ENCODE measurements at places on chromosomes 6 and 20. TPM values are rescaled to one million over a fixed set of nuclear protein-coding genes. Genes with fewer than 3 reads are reported as not detected.

GPR6 gene
- not detected for total RNA-seq

SNTA1 gene
- 28.2 TPM for total RNA-seq

BPIFB1 gene
- not detected for total RNA-seq

TSHZ2 gene
- 1.9 TPM for total RNA-seq

SOBP gene
- 5.2 TPM for total RNA-seq

TBXT gene
- not detected for total RNA-seq

OR2J3 gene
- not detected for total RNA-seq

CGAS gene
- total RNA-seq: 6.0 TPM

NINL gene
- 3.2 TPM for total RNA-seq

PRPH2 gene
- total RNA-seq: 0.97 TPM

ADAM33 gene
- 11.2 TPM for total RNA-seq

RBBP9 gene
- total RNA-seq: 11.8 TPM

LGSN gene
- total RNA-seq: not detected

EYA2 gene
- total RNA-seq: 3.6 TPM

ZNF165 gene
- total RNA-seq: 0.16 TPM

REM1 gene
- total RNA-seq: 3.4 TPM

RAB32 gene
- total RNA-seq: 78.9 TPM

NKAIN2 gene
- total RNA-seq: not detected

DSP gene
- 0.36 TPM for total RNA-seq

FAM162B gene
- 5.4 TPM for total RNA-seq

EIF6 gene
- total RNA-seq: 161 TPM

BPIFB4 gene
- total RNA-seq: not detected

NFKBIE gene
- total RNA-seq: 1.1 TPM
